ENCODE measurements at places on chromosomes 12 and 14. TPM values are rescaled to one million over a fixed set of nuclear protein-coding genes. Genes with fewer than 3 reads are reported as not detected.

DNA sequence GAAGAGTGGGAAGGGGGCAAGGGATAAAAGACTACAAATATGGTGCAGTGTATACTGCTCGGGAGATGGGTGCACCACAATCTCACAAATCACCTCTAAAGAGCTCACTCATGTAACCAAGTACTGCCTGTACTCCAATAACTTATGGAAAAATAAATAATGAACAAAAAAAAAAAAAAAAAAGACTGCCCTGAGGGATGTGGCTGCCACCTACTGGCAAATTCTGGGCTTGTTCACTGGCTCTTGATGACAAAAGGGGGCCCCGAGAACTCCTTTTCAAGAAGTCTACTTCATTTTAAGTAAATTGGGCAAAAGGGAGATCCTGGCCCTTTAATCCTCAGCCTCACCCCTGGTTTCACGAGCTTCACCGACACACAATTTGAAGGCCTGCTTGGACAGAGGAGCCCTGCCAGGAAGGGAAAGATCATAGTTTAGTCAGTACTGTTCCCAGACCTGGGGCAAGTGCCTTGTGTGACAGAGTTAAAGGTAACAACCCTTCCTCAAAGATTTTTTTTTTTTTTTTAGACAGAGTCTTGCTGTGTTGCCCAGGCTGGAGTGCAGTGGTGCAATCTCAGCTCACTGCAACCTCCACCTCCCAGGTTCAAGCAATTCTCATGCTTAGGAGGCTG lies 26.1 kb upstream of the STAC3 start:
- DNase-seq, result no peak

Gene C14orf132
- polyA plus RNA-seq, result not detected

DNA sequence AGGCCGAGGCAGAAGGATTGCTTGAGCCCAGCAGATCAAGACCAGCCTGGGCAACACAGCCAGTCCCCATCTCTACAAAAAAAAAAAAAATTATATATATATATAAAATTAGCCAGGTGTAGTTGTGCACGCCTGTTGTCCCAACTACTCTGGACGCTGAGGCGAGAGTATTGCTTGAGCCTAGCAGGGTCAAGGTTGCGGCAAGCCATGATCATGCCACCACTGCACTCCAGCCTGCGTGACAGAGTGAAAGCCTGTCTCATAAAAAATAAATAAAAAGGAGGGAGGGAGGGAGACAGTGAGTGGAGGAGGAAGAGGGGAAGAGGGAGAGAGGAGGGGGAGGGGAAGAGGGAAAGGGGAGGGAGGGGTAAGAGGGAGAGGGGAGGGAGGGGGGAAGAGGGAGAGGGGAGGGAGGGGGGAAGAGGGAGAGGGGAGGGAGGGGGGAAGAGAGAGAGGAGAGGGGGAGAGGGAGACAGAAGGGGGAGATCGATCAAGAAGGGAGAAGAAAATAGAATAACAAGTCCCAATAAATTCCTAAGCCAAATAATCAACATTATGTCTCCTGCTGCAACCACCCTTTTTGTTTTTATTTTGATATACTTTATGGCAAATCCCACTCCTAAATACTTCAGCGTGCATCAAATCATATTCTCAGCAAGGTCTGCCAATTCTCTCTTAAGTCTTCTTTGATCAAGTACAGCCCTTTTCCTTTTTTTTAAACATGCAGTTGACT lies 163.9 kb downstream of the MED13L start:
- no peak for DNase-seq

Gene SYT10
- polyA plus RNA-seq, result not detected

- no peak for DNase-seq
Measured at GRCh38 chr14:44940211-44940610, 21.5 kb downstream of the KLHL28 start.

Gene PIWIL1
- not detected for polyA plus RNA-seq

GRCh38 chr14:104998801-104999200 lies 13.2 kb downstream of the CLBA1 start:
- no peak for DNase-seq

Gene KCNH5
- polyA plus RNA-seq, result not detected
